Activated naive CD8-positive, alpha-beta T cell treated with anti-CD3 and anti-CD28 coated beads, Interleukin-2, amount 50 U/mL, for 24 hours (primary cell): ENCODE measurements at places on chromosomes 2 and 18.

DNA sequence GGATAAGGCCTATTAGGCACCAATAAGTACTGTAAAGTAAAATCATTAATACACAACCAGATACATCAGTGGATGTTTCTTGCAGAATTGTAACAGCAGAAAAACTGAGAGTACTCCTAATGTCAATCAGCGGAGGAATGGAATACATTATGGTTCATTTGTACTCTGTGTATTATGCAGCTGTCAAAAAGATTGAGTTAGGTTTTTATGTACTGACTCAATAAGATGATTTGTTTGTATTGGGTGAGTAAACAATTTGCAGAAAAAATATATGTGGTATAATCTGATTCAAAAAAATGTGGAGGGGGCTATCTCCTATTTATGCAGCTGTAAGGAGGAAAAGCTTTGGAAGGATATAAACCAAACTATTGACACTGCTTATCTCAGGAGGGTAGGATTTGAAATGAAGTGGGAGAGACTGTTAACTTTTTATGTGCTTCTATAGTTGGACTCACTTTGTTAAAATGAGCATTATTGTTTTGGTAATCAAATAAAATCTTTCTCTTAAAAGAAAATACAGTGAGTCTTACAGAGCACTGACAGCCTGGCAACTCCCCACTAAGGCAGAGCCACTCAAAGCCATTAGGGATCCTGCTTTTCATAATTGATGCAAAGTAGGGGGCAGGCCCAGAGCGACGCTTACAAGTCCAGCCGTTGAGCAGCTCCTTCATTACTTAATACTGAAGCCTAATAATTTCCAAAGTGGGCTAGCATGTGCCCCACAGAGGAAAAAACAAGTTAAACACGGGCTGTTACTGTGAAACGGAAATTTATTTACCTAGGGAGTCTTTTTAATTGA, 168.8 kb downstream of the PHLPP1 start:
- no peak for DNase-seq

- no peak for DNase-seq
These were observed 84.2 kb downstream of the NCKAP5 start for GRCh38 chr2:133484106-133484505.

DNA sequence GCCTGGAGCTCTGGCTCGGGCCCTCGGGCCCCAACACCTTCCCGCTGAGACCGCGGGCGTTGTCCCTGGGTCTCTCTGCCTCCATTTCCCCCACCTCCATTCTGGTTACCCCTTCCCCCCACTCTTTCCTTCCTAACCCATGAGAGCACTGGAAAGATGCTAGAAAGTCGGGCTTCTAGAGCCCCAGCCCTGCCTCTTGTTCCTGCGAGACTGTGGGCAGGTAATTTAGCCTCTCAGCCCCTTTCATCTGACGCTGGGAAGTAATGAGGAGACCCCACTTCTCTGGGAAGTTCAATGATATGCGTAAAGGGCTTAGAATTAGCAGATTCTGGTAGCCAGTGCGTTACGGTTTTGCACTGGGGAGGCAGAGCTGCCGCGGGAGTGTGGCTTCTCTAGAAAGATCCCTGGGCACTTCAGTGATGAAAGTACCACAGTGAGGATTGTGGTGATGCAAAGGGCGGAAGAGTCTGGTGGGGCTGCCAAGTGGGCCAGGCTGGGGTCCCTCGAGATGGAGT, 16.2 kb upstream of the ECEL1 start:
- DNase-seq: no peak

DNA sequence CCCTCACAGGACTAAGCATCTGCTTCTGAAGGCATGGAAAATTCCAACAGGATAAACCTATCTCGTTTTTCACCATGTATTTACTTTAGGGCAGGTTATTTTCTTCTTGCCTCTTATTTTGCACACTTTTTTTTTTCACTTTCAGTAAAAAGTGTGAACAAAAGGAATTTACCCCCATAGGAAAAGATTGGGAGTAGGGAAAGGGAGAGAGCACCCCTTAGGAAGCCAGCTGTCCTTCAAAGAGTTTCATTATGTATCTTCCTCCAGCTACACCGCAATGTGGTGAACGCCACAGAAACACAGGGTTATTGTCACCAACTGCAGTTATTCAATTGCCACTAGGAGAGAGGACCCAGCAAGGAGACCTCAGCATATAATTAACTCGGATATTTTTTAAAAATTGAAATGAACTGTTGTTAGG, 286.2 kb upstream of the VRK2 start:
- DNase-seq: no peak

DNA sequence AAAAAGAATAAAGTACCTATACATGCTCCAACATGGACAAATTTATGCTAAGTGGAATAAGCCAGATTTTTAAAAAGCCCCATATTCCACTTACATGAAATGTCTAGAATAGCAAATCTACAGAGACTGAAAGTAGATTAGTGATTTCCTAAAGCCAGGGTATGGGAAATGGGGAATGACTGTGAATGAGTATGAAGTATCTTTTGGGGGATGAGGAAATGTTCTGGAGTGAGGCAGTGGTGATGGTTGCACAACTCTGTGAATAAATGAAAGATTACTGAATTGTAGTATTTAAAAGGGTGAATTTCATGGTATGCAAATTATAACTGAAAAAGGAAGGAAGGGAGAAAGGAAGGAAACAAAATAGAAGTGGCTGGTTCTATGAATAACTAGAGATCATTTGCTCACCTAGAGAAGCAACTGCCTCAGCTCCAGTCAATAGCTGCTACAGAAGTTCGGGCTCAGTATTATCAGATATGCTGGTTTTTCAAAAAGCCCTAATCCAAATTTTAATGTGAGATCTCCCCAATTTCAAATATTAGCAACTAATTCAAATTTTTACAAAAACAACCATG, 39.3 kb downstream of the MAP3K2 start:
- no peak for DNase-seq

GRCh38 chr2:204678031-204678430, 132.8 kb downstream of the PARD3B start:
- no peak for DNase-seq
